ENCODE measurements at places on chromosomes 4 and X.

DNA sequence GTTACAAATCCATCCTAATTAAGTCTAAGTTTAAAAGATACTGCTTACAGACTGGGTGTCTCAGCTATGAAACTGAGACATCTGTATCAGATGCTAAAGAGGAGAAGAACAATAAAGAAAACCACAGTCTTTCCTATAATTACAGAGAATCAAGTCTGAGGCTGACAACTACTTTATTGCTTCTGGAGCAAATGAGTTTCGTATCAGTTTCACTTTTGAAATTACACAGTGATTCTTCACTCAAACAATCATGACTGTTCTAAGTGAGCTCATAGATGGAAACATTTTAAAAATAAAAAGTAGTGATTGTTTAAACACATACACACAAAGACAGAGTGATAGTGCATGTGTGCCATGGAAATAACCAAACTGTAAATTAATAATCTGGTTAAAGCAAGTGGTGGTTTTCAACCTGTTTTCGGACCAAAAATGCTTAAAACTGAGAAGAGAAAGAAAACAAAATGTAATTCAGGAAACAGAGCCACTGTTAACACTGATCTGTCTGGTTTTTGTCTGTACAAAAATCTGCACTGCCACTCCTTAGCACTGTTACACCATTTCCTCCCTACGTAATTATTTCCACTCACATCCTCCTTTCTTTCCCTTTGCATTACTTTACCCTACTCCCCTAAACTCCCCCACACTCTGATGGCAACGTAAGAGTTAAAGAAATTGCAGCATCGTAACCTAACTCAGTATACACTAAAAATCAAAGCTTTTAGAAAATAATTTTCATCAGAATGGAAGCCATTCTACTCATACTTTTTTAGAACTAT, 12.5 kb downstream of the RFC1 start:
- peak; percentile 43 for DNase-seq

DNA sequence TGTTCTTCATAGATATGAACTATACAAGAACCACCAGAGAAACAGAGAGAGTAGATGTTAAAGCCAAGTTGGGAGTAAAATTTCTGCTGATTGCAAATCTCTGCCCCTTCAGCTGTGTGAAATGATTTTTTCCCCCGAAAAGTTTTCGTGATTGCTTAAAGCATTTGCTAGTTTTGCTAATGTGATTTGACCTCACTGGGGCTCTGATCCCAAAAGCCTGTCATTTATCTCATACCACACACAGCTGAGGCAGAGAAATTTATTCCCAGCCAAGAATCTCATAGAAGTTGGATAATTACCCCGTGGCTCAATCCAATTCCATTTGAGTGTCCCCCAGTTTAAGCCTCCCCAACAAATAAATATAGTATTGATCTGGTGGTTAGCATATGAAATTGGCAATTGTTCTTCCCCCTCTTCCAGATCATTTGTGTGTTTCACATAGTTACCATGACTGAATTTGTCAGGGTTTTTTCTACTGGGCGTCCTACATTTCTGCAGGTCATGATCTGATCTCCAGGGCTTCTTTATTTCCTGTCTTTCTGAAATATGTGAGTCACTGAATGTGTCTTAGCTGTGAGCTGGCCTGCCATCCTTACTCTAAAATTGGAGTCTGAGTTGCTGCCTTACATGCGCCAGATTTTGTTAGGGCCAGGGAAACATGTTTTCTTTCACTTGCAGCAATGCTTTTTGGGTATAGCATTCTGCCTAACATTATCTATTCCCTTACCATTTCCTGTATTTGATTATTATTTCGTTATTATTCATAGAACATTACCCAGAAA, 167.5 kb upstream of the FRMPD4 start:
- peak; percentile 18 for DNase-seq

DNA sequence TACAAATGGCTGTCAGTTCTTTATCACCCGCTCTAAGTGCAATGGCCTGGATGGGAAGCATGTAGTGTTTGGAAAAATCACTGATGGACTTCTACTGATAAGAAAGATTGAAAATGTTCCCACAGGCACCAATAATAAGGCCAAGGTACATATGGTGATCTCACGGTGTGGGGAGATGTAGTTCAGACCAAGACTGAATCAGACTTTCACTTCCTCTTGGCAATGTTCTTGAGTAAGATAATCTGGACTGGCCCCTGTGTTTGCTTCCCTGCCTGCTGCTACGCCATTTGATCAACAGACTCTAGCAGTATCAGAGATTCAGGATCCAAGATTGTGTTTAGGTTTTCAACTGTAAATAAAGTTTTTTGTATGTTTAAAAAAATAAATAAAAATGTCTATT, 682.2 kb upstream of the AMOT start:
- no peak for DNase-seq

DNA sequence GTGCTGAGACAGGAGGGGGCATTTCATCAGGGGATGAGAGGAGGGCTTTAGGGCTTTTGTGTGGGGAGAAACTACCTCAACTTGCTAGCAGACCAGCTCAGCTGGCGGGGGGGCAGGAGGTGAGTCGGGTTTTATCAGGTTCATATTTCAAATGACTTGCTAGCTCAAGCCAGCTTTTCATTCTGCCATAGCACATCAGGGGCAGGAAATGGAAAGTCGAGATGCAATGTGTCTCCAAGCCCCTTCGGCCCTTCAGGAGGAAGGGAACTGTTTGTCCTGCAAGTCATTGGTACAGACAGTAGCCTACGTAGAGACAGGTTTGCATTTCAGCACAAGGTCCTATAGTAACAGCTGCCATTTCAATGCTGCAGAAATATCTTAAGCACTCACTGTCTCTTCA, 194.1 kb downstream of the PTTG2 start:
- no peak for DNase-seq

GRCh38 chr4:145154573-145154972, 25.8 kb downstream of the OTUD4 start:
- no peak for DNase-seq

DNA sequence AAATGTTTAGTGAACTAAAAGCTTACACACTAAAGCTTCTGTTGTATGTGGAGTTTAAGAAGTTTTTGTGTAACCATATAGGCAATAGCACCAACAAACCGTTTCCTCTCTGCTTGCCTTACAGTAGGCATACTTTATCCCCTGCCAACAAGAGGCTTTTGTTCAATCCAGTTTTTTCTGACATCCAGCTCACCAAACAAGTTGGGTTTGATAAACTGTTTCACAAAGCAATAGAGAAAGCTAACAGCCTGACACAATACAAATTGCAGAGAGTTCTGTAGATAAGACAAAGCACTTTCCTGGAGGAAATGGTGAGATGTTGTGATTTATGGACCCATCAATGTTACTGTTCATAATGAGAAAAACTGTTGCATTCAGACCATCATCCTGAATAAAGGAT, 53.8 kb downstream of the PACRGL start:
- DNase-seq, result no peak

DNA sequence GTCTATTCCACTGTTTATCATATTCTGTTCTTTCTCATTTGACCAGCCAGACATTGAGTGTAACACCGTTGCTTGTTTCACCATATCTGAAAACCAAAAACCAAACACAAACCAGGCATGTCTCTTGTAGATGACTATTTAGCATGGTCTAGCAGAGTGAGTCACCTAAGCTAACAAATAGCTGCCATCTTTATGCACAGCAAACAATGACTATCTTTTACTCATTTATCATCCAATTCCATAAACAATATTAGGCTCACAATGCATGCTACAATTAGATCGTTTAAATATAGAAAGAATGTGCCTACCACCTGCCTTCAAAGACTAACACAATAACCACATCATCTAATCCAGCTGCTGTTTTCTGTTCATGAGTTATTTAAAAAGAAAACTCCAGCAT, 495.4 kb downstream of the PCDH19 start:
- no peak for DNase-seq

DNA sequence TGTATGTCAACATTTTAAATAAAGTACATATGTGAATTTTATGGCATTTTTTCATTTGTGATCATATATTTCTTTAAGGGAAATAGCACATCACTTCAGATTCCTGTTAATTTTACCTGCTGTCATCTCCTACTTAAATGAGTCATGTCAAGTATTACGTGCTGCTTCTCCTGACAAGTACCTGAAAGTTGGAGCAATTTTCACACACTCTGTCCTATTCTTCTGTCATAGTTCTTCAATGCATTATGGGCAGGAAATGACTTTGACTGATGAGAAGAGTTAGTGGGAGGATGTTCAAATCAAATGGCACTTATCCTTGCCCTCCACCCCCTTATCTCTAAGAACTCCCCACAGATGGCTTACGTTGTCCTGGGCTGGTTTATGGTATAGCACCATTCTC, 64.2 kb upstream of the SYTL5 start:
- no peak for DNase-seq

GRCh38 chr4:82621251-82621650, 59.5 kb upstream of the TMEM150C start:
- no peak for DNase-seq

DNA sequence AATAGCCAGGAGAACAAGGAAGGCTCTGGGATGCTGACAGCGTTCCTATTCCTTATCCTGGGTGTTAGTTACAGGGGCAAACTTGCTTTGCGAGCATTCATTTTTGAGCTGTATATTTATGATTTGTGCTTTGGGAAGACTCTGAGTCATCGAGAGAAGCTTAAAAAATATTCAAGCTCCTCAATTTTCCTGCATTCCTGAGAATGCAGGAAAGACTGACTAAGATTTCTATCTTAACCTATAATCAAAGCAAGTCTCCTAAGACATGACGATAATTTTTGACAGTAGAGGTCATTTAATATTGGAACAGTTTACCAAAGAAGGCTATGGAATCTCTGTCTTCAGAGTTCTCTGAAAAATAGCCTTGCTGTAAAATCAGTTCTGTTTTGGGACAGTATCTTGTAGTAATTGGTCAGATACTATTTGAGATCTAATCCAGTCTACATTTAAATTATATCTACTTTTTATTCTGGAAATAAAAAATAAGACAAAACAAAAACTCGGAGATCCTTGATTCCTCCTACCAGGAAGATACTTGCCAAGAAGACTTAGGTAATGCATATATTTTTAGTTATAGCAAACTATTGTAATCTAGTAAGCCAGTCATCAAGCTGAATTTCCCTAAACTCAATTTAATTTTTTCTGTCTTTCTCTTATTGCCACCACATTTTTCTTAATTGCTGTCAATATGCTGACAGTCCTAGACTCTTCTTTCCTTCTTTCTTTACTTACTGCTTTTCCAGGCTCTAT, 31.7 kb downstream of the BBS12 start:
- DNase-seq, result peak; percentile 57

DNA sequence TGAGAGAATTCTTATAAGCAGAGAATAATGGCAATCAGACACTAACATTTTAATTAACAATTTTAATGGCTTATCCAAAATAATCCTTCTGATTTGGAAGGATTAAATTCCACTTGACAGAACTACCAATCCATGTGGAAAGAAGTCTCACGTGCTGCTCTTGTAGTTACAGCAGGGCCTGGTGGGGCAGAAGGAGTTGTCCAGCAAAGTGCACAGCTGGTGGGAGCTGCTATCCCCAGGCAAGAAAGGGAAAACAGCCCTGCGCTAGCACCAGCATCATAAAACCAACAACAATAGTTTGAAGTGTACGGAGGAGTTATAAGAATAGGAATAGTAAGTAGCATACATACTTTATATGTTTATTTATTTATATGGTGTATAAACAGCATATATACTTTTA, 127.4 kb upstream of the TRIM2 start:
- DNase-seq, result no peak

DNA sequence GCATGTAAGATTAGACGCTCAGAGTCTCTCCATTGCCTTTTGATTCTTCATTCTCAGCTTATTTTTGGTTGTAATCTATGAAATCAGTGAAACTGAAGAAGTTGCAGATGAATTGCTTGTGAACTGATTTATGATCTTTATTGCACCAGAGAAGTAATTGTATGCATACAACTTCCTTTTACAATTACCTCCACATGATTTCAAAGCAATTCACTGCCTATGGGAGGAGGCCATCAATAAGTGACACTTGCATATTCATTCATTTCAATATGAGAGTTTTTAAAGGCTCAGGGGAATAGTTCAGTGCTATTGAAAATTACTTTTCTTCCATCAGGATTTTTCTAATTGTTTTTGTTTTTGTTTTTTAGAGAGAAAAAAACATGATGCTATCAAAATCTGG, 222.3 kb downstream of the NKX6-1 start:
- DNase-seq, result no peak

GRCh38 chr4:153095448-153096204, 108.6 kb upstream of the TRIM2 start:
- DNase-seq, result no peak

DNA sequence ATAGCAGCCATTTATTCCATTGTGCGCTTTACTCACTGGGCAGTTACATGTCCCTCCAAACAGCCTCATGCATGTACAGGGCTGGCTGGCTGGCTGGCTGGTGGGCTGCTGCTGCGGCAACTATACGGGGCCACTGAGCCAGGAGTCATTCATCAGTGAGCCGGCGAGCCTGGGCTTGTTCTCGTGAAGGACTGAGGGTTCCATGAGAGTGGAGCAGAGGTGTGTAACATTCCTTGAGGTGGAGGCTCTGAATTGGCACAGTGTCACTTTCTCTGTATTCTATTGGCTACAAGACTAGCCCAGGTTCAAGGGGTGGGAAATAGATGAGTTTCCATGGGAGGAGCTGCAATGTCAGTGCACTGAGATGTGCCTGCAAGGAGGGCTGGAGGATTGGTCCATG, 89.1 kb downstream of the ARHGAP10 start:
- no peak for DNase-seq

- no peak for DNase-seq
These were observed 831.9 kb downstream of the TRIML1 start for GRCh38 chr4:188971125-188971524.

- DNase-seq, result no peak
These were observed 1006.0 kb upstream of the DIAPH2 start for GRCh38 chrX:95678679-95679078.

- peak; percentile 33 for DNase-seq
These were observed at the start of gene SEPTIN6 for GRCh38 chrX:119693040-119693995. Gene SEPTIN6 (minus strand): TSS chrX:119693168. CDS start chrX:119693105, 63 bp downstream.

DNA sequence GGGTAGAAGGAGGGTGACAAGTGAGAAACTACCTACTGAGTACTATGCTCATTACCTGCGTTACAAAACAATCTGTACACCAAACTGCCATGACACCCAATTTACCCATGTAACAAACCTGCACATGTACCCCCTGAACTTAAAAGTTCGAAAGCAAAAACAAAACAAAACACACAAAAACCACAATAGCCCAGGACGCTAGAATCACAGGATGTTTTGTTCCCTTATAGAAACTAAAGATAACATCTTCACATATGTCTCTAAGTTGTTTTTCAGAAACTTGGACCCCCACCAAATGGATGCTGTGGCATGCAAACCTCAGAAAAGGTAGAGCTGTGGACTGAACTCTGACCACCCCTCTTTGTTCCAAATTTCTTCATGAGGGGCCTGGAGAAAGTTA, 25.2 kb upstream of the PNMA5 start:
- DNase-seq, result no peak
